Stimulated activated CD8-positive, alpha-beta memory T cell treated with anti-CD3 and anti-CD28 coated beads, Interleukin-15, amount 100 ng/mL, for 1 hour (primary cell): ENCODE measurements at places on chromosomes 7 and 10.

- no peak for DNase-seq
Observed at GRCh38 chr10:9786576-9786975, 1231.1 kb upstream of the CELF2 start.

- no peak for DNase-seq
Observed at GRCh38 chr10:76563286-76563685, 1074.3 kb downstream of the KCNMA1 start.

- no peak for DNase-seq
Observed at GRCh38 chr10:74335501-74335900, 184.5 kb downstream of the ADK start.

DNA sequence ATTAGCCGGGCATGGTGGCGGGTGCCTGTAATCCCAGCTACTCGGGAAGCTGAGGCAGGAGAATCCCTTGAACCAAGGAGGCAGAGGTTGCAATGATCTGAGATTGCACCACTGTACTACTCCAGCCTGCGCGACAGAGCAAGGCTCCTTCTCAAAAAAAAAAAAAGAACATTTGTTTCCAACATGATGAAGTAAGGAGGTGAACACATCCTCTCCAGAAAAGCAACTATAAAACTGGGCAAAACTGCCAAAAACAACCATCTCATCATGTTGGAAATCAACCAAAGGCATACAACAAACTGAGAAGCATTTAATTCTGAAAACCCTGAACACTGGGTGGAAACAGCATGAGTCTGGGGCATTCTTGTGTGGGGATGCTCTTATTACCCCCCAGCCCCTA lies 14.3 kb downstream of the PRTFDC1 start:
- no peak for DNase-seq

- DNase-seq: no peak
Observed at GRCh38 chr7:8938044-8938805, 504.8 kb downstream of the NXPH1 start.

DNA sequence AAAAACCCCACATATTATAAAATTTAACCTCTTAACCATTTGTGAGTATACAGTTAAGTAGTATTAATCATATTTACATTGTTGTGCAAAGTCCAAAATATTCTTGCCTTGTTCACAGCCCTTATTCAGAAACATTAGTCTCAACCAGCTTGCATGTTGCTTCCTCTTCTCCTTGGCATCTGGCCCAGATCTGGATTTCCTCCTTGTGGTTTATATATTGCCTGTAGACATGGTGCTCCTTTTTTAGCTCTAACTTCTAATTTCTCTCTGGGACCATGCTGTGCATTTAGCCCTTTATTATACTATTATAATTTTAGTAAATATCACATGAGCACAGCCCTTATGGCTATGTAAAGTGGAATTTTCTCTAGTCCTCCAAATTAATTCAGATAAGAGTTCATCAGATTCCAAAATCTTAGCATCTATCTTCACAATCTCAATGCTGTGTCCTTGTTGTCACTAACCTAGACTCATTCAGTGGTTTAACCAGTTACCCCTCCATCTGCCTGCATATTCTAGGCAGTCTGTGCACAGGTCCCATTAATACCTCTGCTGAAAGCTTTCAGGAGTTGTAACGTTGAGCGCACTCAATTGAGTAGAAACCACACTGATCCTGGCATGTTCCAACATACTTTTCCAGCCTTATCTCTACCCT lies 7.9 kb downstream of the CPED1 start:
- no peak for DNase-seq
